ENCODE measurements at places on chromosomes 12 and 14.
A peak's percentile ranks its signal among the peaks of the same experiment; 100 is the strongest.

DNA sequence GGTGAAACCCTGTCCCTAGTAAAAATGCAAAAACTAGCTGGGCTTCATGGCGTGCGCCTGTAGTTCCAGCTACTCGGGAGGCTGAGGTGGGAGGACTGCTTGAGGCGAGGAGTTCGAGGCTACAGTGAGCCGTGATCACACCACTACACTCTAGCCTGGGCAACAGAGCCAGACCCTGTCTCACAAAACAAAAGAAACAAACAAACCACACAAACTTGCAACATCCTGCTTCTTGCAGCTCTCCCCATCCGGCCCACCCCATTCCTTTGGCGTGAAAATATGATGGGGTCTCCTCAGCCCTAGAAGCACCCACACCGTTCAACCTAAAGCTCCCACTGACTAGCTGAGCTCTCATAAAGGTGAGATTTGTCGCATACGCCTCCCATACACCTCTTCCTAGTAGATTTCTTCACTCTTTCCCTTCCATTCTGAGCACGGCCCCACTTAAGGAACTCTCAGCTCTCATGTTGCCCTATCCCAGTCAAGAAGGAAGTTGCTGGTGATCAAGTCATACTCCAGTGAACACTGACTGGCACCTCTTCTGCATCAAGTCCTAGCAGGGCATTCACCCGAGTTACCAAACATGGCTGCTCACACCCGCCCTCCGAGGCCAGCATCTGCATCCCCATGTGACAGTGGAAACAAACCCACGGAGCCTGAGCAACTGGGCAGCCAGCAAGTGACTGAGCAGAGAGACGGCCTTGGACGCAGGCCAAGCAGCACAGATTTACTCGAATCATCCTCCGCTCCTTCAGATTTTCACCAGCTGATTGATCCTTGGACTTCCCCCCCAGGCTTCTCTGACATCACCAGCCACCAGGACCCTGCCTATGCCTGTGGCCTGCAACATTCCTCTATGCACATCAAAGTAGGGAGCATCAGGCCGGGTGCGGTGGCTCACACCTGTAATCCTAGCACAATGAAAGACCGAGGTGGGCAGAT lies 18.9 kb upstream of the CD27 start:
- DNase-seq, result no peak

GRCh38 chr12:113882690-113883089 lies 83.4 kb downstream of the RBM19 start:
- DNase-seq, result no peak

GRCh38 chr14:61630399-61631044 lies 64.8 kb upstream of the HIF1A start:
- no peak for DNase-seq

DNA sequence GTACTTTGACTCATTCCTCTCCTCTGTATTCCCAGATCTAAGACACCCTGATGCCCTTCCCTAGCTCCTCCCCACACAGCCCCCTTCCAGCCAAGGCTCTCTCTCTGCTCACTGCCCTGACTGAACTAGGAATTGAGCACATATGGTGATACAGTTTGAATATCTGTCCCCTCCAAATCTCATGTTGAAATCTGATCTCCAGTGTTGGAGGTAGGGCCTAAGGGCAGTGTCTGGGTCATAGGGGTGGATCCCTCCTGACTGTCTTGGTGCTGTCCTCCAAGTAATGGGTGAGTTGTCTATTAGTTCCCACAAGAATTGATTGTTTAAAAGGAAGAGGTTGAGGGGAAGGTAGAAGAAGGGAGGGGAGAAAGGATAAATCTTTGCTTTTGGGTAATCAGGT lies 17.4 kb downstream of the CMKLR1 start:
- DNase-seq, result no peak

DNA sequence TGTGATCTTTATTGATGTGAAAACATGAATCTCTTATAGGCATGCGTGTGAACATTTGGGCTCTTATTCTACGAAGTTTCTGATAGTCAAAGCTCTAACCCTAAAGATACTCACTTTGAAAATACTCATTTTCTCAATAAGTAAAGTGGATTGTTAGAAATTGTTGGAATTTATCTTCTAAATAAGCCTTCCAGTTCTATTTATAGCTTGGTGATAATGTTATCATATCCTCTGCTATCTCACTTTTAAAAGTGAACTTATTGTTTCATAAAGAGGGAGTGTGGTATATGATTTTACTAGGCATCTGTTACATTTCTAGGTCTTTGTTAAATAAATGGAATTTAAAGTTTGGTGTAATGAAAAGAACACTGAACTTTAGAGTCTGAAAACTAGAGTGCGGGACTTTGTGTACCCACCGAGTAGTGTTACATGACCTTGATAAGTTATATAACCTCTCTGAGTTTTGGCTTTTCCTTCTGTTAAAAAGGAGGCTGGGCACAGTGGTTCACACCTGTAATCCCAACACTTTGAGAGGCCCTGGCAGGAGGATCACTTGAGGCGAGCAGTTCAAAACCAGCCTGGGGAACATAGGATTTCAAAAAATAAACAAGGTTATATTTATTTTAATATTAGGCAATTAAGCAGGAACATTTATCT lies 13.6 kb downstream of the USP15 start:
- no peak for DNase-seq

DNA sequence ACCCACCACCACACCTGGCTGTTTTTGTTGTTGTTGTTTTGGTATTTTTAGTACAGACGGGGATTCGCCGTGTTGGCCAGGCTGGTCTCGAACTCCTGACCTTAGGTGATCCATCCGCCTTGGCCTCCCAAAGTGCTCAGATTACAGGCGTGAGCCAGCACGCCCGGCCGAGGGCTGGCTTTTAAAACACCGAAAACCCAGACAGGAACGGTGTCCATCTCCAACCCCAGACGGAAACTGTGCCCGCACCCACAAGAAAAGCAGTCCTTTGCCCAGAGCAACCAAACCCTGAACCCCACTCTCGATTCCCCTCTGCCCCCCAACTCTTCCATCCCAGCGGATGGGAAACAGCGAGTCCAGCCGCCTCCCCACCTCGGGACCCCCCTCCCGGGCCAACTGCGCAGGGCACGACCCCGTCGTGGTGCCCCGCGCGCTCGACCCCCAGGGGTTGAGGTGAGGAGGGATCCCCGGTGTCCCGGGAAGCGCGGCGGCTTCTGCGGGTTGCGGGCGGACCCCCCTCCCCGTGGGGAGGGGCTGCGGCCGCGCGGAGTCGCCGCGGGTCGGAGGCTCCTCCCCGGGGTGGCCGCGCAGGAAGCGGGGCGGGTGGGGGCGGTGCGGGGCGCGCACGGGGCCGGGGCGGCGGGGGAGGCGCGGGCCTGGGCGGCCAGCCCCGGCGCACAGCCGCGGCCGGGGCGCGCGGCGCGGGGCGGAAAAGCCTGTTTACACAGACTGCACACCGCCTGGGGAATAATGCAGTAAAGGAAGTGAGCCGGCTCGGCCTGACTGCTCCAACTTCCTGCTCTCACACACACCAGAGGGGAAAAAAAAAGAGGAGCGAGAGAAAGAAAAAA lies at the start of gene ELK3:
Gene ELK3 (plus strand): TSS at position 651 of the 851 bp plus-strand sequence.
- peak; percentile 65 for DNase-seq

- no peak for DNase-seq
Observed at GRCh38 chr12:49126852-49127763, 4.1 kb downstream of the TUBA1B start.

GRCh38 chr12:5546616-5547015 lies 114.7 kb downstream of the NTF3 start:
- no peak for DNase-seq

DNA sequence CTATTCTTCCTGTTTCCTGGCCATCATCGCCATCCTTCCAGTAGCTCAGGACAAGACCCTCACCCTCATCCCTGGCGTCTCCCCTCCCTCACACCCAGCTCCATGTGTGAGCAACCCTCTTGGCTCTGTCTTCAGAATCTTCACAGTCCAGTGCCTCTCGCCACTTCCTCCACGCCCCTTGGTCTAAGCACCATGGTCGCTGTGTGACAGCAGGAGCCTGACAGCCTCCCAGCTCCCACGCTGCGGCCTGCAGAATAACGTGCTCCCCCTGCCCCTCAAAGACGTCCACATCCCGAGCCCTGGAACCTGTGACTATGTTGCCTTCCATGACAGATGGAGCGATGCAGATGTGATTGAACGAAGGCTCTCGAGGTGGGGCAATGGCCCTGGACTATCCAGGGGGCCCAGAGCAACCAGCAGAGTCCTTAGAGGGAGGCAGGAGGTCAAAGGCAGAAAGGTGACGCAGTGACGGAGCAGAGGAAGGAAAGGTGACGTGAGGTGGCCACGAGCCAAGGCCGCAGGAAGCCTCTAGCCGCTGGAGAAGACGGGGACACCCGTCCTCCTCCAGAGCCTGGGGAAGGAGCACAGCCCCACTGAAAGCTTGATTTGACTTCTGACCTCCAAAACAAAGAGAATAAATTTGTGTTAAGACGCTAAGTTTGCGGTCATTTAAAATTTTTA lies 139.8 kb downstream of the CALM1 start:
- DNase-seq, result no peak

DNA sequence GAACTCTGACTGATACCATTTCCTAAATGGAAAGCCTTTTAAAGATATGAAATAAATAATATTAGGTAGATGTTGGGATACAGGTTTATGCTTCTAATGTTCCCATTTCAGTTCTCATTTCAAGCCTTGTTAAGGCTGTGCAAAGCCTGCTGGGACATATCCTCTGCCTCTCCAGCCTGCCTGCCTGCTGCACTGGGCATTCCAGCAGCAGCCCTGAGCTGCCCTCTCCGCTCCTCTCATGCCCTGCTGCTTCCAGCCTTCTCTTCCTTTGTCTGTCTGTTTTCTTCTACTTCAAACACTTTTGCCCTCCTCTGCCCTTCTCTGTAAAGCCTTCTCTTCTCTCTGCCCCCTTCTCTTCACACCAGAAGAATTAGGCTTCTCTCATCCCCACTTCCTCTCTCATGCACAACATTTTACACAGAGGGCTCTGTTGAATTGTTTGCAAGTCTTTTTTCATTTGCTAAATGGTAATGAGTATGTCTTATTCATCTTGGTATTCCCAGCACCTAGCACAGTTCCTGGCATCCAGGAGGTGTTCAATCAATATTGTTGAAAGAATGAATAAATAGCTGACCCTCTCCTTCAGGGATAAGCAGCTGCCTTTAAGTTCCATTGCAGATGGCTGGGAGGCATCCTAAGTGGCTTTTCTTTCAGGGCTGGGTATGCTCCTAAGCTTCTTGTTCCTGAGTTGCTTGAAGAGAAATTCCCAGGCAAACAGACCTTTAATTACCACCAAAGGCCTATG lies 292.3 kb downstream of the TMEM117 start:
- no peak for DNase-seq

GRCh38 chr14:71063351-71063750 lies 156.1 kb downstream of the PCNX1 start:
- no peak for DNase-seq

- DNase-seq, result no peak
Observed at GRCh38 chr14:81517798-81518398, 15.8 kb downstream of the SEL1L start.
